ENCODE measurements at places on chromosomes 13 and 19. TPM values are rescaled to one million over a fixed set of nuclear protein-coding genes. Genes with fewer than 3 reads are reported as not detected.

KLK2 gene
- 0.43 TPM for total RNA-seq

MBD3L3 gene
- not detected for total RNA-seq

APOE gene
- 168 TPM for total RNA-seq

DIRAS1 gene
- total RNA-seq: 10.4 TPM

PCDH8 gene
- total RNA-seq: 8.1 TPM

BEST2 gene
- not detected for total RNA-seq

GRWD1 gene
- 37.2 TPM for total RNA-seq

TNFSF13B gene
- total RNA-seq: 1.8 TPM

CYP2S1 gene
- 33.1 TPM for total RNA-seq

PLIN4 gene
- total RNA-seq: 0.48 TPM

LILRA5 gene
- not detected for total RNA-seq

GADD45B gene
- total RNA-seq: 31.1 TPM

DHDH gene
- 3.4 TPM for total RNA-seq
